MCF 10A (cell line): ENCODE measurements at places on chromosomes 12 and 14. TPM values are rescaled to one million over a fixed set of nuclear protein-coding genes. Genes with fewer than 3 reads are reported as not detected.
A peak's percentile ranks its signal among the peaks of the same experiment; 100 is the strongest.

DNA sequence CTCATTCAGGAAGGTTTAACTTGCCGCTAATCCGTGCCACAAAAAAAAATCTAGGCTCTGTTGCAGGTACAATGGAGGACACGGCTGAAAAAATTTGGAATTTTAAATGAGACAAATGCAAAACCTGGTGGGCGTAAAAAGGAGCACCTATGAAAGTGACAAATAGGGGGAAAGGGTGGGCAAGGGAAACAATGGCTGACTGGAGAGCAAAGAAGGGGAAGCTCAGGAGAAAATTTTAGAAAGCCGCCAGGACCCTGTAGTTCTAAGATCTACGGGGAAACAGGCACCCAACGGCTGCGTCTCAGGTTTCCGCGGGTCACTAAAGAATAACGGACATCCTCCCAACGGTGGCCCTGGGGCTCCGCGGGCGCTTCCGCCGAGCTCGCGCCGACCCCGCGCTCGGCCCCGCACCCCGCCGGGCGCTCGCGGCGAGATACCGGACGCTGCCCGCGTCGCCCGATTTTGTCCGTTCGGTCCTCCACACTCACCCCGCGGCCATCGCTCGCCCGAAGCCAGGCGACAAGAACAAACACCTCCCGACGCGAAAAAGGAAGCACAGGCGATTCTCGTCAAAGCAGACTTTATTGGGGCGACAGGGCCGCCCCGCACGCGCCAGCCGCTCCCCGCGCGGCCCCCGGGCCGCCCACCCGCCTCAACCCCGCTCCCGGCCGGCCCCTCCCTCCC is 1.1 kb upstream of the YY1 start:
- peak; percentile 52 for DNase-seq

DNA sequence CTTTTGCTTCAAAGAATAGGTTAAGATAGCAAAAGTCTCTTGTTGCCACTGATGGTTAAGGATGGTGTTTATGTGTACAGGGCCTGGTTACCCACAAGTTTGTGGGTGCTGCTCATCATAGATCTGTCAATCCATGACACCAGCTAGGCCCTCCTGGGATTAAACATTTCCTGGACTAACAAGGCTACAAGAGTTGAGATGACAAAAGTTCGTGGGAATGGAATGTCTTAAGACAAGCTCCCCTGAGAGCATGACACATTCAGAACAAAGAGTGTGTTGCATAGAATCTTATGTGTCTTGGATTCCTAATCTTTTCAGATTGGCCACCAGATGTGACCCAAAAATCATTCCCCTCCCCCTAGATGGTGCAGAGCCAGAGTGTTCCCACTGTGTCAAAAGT is 592.5 kb upstream of the USP15 start:
- DNase-seq = peak; percentile 2

DNA sequence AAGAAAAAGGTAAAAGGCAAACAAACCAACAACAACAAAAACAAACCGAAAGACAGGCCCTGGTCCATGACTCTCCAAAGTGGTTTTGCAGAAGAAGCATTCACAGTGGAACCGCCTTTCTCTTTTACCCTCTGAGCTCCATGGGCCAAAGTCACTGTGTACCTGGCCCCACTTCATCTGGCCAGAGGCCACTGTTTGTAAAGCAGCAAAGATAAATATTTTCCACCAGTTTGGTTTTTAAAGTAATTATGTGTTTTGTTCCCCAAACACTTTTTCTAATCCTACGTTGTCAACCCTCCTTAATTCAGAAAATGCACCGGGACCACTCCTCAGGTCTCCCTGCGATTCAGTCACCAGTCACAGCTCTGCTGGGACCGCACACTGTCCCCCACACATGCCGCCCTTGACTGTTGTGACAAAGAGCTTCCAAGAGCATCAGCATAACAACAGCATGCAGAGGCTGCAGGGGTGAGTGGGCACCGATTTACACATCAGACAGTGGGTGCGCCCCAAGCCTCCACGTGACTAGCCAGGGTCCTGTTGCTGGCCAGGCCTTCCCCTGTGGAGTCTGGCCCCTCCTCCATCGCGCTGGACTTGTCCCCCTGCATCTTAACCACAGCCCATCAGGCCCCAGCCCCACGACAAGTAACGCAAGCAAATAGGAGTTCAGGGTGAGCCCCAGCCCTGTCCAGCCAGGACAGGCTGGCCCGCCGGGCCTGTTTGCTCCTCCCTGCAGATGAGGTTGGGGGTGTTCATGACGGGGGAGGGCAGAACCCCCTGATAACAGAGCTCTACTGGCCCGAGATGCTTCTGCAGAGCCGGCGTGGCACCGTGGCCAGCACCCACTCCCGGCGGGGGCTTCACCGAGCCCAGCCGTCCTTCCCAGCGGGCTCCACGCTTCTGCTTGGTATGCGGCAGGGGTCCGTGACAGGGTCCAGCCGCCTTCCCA is 65.2 kb upstream of the DIO3 start:
- DNase-seq = no peak

The IQSEC3 gene
- not detected in 2 replicates for total RNA-seq

DNA sequence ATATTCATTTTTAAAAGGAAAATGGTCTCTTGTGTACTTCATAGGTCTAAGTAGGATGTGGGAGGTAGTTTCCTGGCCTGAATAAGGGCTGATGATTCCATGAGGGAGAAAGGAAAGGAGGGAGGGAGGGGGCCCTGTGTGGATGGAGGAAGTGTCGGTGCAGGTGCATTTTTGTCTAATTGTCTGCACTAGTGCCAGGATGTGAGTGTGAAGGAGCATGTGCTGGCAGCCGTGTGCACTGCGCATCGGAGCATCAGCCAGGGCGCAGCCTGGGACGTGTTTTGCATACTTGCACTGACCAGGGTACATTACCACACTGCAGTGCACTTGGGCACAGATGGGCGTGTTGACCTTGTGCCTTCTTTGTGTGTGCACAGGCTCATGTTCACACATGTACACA is 29.2 kb downstream of the SMUG1 start:
- DNase-seq = no peak

DNA sequence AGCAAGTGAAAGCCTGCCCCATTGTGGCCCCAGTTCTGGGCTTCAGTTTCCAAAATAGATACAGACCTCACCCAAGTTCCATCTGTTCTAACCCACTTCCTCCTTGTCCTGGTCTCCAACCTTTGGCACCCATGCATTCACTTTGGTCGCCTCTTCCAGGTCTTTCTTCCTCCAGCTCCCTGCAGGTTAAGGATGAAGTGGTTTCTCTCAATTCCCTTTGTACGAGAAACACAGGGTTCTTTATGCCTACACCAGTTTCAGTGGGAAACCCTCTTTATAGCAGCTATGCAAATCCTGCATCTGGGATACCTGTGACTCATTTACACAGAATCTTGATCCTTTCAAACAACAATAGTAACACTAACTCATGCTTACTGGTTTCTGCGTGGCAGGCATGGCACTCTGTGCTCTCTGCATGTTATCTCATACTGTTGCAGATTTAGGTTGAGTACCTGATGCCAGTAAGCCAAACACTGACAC is 110.6 kb upstream of the AMIGO2 start:
- DNase-seq = peak; percentile 36

- no peak for DNase-seq
These were observed 13.7 kb downstream of the TCTN1 start for GRCh38 chr12:110627500-110628195.

- peak; percentile 63 for DNase-seq
These were observed 39.6 kb downstream of the CCDC85C start for GRCh38 chr14:99564256-99564925.

The OR4E2 gene
- total RNA-seq = not detected in 2 replicates

DNA sequence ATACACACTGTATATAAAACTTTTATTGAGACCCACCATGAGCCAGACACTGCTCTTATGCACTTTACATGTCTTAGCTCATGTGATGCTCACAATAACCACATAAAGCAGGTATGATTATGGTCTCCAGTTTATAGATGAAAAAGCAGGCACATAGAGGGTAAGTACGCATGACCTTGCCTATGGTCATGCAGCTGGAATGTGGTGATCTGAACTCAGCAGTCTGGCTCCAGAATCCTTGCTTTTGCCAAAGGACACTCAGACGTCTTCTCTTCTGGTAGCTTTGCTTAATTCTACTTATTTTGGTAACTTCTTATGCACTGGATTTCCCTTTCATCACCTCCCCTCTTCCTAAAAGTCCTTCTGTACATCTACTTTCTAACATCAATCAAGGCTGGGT is 103.3 kb upstream of the CRY1 start:
- DNase-seq = no peak

DNA sequence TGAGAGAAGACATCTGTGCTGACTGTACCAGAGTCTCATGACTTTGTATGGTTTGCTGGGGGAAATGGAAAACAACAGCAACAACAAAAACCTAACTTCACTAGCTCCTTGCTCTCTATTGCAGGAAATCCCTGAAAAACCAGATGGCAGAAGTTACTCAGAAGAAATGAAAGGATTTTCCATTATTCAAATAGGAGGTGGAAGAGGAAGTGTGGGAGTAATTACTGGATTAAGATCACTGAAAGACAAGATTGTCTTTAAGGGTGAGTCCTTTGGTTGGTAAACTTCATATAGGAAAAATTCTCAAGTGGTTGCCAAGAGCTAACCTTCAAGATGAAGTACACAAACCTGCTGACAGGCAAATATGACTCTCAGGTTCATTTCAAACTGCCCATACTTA is 391.9 kb upstream of the ATP2B1 start:
- no peak for DNase-seq

DNA sequence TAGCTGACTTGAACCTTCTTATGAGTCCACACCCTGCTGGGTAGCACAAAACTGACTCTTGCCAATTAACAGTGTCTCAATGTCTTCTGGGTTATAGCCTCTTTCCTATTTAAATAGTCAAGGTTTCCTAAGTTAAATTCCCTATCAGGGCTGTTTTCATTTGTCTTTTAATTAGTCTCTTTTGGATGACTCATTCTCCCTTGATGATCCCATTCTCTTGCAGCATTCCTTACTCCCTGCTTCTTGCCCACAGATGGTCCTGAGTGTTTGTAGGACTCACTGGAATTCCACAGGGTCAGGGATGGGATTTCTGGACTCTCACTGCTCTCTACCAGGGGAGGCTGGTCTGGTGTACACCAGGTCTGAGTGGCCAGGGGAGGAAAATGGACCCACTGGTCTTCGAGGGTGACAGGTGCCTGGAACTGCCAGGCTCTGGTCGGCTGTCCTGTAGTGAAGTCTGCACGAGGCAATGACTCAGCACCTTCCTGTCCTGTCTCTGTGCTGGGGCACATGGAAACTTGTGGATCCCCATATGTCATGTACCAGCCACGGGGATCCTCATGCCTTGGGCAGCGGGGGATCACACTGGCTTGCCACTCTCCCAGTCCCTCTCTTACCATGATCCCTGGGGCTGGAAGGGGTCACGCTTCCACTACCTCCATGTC is 236.5 kb upstream of the PELI2 start:
- peak; percentile 42 for DNase-seq

GRCh38 chr14:94225460-94226378 is 51.6 kb downstream of the PPP4R4 start:
- DNase-seq = no peak

The PLEKHD1 gene
- 0.05 TPM in 1 of 2 replicates, not detected in the other for total RNA-seq

DNA sequence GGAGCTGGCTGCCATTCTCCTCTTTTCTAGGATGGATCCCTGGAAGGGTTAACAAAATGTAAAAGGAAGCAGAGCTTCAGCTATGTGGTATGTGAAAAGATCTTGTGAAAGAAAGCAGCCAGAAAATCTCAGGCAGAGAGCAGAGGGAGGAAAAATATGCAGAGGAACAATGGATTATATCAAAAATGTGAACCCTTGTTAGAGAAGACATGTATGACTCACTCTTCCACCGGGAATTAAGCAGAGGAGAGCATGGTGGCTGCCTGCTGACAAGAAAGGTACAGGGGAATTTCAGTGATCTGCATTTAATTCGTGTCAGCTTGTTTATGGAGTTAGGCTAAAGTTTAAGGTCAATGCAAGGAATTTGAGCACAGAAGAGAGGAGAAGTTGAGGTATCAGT is 46.3 kb downstream of the KCNA1 start:
- no peak for DNase-seq

The SRRM4 gene
- not detected in 2 replicates for total RNA-seq

DNA sequence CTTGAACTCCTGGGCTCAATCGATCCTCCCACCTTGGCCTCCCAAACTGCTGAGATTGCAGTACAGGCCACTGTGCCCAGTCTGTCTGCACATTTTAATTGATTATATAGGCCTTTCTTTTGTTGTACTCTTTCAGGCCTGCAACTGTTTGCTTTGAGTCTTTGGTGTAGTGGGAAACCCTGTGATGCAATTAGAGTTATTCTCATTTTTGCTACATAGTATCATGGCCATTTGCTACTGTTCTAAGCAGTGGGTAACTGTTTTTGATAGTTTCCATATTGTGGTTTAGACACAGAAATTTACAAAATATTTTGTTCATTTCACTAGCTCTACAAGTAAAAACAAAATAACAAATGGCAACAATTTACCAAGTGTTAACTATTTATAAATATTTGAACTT is 6.3 kb upstream of the TUBA1B start:
- DNase-seq = no peak
